ENCODE measurements at places on chromosomes 12 and 14.

DNA sequence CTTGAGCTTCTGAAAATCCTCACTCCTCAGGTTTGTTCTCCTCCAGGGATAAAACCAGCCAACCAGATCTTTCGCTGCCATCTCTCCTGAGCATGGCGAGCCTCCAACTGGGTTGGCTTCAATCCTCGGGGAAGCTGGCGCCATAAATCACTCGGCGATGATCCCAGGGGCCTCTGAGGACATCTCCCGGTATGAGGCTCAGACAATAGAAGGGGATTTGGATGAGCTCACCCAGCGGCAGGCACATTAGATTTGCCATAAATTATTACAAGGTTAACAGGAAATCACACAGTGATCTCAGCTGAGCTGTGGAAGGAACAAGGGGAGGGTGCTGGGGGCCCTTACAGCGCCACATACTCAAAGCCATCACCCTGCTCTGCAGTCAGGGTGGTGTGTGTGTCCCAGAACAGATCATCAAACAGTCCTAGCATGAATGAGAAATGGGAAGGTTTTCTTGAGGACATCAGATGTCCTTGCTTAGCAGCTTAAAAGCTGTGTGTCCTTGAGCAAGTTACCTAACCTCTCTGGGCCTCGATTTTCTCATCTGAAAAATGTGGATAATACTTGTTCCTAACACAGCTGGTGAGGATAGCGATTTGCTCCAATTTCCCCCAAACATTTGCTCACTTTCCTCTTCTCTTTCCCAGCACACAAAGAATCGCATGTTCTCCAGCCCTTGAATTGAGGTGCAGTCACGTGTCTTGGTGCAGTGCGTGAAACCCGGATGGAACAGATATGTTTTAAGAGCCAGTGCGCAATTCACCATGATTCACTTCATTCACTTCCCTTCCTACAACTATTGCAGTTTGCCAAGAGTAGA lies 142.8 kb downstream of the SCARB1 start:
- DNase-seq = no peak

DNA sequence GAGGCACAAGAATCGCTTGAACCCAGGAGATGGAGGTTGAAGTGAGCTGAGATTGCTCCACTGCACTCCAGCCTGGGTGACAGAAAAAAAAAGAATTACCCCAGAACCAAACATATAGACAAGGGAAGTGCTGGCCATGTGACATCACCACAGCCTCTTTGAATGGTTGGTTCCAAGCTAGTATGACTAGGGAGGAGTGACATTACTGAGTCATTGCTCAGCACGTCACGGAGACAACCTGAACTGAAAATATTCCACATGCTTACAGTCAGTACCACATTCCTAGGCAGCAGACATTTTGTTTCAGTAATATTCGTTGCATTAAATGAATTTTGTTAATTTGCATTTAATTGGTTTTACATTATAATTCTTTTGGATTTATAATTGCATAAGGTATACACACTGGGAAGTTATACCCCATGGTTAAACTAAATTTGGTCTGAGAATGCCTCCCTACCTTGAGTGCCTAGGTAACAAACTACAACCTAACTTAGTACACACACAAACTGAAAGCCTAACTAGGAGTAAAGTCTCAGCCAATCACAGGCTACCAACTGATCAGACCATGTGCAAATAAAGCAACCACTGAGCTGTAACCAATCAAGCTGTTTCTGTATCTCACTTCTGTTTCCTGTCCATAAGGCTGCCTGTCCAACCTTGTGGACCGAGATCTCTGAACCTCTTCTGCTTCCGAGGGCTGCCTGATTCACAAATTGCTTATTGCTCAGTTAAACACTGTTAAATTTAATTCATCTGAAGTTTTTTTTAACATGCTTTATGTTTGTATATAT lies 164.4 kb downstream of the CAND1 start:
- peak; percentile 79 for DNase-seq

GRCh38 chr12:10339053-10339840 lies 31.6 kb downstream of the KLRD1 start:
- DNase-seq = no peak

DNA sequence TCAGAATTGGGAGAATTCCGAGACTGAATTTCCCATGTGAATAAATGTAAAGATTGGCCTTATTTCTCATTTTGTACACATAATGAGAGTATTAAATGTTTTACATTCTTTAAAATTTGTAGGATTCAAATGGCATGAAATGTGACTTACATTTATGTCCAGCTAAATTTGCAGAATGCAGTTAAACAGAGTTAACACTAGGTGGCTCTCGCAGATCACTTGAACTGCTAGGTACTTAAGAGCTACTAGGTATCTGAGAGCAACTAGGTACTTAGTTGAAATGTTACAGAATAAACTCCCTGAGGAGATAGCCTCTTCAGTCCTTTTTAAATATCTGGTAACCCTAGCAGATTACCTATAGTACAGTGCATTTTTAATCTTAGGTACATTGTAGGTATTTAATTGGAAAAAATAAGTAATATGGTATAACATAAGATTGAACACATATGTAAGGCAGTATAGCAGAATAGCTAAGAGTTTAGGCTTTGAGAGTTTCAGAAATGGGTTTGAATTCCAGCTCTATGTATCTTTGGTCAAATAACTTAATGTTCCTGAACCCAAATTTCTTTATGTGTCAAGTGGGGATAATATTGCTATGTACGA lies 73.8 kb downstream of the KIAA0586 start:
- peak; percentile 88 for DNase-seq

DNA sequence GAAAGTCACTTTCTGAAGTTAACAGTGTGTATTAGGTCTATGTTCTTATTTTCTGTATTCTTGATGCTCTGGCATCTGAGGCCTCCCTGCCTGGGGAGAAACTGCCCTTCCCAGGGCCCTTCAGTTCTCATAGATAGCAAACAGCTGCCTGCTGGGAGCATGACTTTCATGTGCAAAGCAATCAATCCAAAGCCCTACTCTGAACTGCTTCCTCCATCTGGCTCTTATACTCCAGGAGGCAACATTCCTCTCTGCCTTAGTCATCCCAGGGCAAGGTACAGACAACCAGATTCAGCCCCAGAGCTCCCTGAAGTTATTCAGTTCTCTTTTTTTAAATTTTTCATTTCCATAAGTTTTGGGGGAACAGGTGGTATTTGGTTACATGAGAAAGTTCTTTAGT lies 41.7 kb upstream of the RIN3 start:
- no peak for DNase-seq

GRCh38 chr14:58749066-58749669 lies 111.4 kb downstream of the DACT1 start:
- peak; percentile 24 for DNase-seq

DNA sequence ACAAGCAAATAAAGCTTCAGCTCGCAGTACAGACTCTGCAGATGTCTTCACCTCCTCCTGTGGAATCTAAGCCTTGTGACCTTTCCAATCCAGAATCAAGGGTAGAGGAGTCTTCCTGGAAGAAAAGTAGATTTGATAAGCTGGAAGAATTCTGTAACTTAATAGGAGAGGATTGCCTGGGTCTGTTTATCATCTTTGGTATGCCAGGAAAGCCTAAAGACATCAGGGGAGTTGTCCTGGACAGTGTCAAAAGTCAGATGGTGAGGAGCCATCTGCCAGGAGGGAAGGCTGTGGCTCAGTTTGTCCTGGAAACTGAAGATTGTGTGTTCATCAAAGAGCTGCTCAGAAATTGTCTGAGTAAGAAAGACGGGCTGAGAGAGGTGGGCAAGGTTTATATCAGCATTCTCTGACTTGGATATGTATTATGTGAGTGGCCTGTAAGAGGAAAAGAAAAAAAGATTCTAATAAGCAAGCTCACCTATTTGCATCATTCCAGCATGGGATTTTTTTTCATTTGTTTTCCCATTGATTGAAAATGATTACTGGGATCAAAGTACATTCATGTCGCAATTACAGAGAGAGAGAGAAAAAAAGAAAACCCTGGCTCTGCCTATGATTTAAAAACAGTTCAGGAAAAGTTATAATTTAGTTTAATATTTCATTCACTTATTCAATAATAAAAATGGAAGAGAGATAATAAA lies 767 bp downstream of the REP15 start:
- DNase-seq = no peak

DNA sequence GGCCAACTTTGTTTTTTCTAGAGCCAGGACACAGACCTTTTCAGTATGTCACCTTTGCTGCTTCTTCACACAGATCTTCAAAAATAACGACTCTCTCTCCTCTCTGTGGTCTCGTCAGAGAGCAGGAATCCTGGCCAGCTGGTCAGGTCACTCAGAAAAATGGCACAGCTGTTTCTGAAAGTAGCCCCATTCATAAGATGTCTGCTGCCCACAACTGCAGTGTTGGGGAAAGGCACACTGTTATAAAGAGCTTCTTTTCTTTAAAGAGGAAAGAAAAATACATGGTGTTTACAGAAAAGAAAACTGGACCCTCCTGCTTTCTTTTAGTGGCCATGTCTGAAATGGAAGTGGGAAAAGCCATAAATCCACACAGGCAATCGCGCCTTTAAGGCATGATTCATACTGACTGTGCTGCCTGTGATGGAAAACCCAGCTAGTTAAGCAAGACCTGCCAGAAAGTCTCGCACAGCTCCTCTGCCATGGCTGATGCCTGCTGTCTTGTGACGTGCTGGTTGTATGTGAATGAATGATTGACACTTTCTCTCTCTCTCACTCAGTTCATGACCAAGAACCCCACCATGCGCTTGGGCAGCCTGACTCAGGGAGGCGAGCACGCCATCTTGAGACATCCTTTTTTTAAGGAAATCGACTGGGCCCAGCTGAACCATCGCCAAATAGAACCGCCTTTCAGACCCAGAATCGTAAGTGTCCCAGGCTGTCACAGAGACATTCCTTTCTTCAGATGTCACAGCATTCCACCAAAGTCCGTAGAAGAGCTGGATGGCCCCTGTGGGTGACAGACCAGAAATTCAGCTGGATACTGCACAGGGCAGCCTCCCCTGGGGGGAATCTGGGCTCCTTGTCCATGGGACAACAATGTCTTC lies 147.9 kb upstream of the HIF1A start:
- DNase-seq = peak; percentile 92

- DNase-seq = no peak
Measured at GRCh38 chr12:9615420-9616136, 7.9 kb upstream of the KLRB1 start.

DNA sequence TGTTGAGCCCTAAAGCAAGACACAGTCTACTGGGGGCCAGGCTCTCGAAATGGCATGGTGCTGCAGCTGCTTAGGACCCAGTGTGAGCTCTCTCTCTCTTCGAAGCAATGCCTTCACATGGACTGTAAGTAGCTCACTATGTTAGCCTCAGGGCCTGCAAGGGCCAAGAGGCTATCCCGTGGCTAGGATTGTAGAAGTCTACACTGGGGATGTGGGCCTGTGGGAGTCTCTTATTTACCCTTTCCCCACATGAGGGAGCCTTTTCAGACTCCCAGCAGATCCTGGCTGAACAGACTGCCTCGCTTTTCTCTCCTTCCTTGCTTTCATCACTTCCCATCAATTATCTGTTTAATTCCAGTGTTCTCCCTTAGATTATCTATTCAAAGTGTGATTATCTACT lies 101.4 kb downstream of the GPR65 start:
- DNase-seq = no peak

Measured in trophoblast cell (in vitro differentiated cells and primary cell).